GM20000 (cell line): ENCODE measurements at places on chromosomes 12 and 14.

GRCh38 chr12:41076114-41076513 lies 112.0 kb upstream of the PDZRN4 start:
- DNase-seq: no peak

DNA sequence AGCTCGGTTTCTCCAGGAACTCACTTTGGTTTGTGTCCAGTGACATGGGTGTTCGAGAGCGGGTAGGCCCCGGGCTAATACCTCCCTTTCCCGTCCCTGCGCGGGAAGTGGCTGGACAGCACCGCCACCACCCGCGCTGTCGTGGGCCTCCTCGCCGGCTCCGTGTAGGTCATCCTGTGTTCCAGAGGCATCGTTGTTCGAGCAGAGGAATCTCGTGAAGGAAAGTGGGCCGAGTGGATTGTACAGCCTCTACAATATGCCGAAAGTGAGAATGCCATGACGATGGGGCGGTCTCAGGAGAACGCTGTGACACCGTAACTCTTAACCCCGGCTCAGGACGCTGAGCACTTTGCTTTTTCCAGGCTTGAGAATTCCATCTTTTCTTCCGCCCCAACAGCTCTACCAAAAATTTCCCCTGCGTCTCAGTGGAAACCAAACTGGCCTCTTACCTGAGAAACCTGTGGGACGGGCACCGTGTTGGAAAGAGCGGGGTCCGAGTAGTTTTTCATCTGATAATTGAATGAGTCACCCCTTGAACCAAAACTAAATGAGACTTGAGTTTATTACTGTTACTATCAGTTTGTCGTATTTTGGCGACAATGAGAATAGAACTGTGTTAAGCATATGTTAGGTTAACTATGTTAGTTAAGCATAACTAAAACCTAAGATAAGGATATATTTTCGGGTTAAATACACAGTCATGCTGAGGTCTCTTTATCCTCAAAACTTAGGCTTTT lies 510 bp downstream of the EIF2S1 start:
- no peak for DNase-seq

DNA sequence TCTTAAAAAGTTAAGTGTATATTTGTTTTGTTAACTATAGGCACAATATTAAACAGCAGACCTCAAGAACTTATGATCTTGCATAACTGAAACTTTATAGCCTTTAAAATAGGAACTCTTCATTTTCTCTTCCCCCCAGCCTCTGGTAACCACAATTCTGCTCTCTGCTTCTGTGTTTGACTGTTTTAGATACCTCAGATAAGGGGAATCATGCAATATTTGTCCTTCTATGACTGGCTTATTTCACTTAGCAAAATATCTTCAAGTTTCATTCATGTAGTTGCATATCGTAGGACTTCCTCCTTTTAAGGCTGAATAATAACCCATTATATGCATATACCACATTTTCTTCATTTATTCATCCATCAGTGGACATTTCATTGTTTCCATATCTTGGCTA lies 131.3 kb downstream of the PTPRO start:
- no peak for DNase-seq

- DNase-seq: no peak
Observed at GRCh38 chr14:68757618-68758081, 35.2 kb downstream of the ZFP36L1 start.

GRCh38 chr12:32542428-32543229 lies 136.5 kb upstream of the DNM1L start:
- DNase-seq: no peak

GRCh38 chr12:93784339-93785086 lies 107.3 kb downstream of the CRADD start:
- no peak for DNase-seq

- peak; percentile 75 for DNase-seq
Observed at GRCh38 chr14:101235335-101236103, 325.8 kb upstream of the DIO3 start.

GRCh38 chr14:66206554-66206953 lies 279.6 kb upstream of the CCDC196 start:
- DNase-seq: no peak
